ENCODE measurements at places on chromosomes 4 and X. TPM values are rescaled to one million over a fixed set of nuclear protein-coding genes. Genes with fewer than 3 reads are reported as not detected.
A peak's percentile ranks its signal among the peaks of the same experiment; 100 is the strongest.

The ZNF81 gene
- total RNA-seq, result 6.8 TPM

The CLIC2 gene
- 13.6 TPM for total RNA-seq

The CLGN gene
- total RNA-seq, result 53.7 TPM

GRCh38 chr4:185165605-185166063, 22.6 kb downstream of the SLC25A4 start:
- DNase-seq, result no peak

GRCh38 chrX:129748305-129748704, 9.5 kb downstream of the XPNPEP2 start:
- peak; percentile 18 for DNase-seq

DNA sequence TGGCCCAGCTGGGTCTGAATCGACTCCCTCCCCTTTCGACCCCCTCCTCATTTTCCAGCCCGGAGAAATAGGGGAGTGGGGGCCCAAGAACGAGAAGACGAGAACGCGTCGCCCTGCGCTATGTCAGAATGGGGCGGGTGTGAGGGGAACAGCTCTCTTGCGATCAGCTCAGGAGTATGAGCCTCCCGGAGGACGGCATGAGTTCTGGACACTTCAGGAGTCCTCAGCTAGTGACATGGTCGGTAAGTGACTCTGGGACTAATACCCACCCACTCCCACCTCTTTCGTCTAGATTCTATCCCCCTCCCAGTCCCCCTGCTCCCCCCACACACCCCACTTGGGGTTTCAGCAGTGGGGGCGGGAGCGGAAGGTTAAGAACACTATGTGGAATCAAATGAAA, 944 bp downstream of the KLF8 start:
- DNase-seq, result peak; percentile 32

DNA sequence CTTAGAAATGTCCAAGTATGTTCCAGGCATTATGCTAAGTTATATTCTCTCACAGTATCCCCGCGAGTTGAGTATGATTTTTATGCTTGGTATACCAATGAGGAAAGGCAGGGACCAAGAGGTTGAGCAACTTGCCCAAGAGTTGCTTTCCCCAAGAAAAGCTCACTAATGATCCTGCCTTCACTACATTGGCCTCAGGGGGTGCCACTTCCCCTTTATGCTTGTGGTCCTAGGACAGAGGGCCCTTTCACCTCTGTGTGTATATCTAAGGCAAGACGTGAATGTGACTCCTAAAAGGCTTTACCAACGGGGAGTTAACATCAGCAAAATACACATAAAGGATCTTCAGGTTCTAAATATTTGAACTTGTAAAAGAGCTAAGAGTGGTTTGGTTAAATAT, 164.4 kb upstream of the CPEB2 start:
- DNase-seq, result no peak

GRCh38 chr4:107243141-107243781, 207.1 kb upstream of the DKK2 start:
- DNase-seq, result no peak

The GAGE13 gene
- total RNA-seq, result not detected

DNA sequence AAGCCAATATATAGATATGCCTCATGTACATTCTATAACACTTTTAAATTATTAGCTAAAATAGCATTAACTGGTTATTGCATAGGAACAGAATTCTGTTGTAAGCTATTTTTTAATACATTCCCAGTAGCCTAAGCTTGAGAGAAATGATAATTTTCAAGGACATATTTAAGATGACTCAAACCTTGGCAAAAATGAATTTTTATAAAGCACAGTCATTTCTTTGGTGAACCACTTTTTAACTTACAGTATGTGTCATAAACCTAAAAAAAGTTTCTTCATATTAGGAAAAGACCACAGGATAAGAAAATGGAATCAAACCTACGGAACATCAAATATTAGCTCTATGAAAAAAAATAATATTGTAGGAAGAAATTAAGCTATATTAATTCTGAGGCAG, 986.3 kb downstream of the STIM2 start:
- no peak for DNase-seq

The CDS1 gene
- 1.2 TPM for total RNA-seq

GRCh38 chr4:108141213-108141950, 27.4 kb downstream of the LEF1 start:
- no peak for DNase-seq

The TMPRSS11B gene
- total RNA-seq, result not detected

The OPN1MW gene
- not detected for total RNA-seq

DNA sequence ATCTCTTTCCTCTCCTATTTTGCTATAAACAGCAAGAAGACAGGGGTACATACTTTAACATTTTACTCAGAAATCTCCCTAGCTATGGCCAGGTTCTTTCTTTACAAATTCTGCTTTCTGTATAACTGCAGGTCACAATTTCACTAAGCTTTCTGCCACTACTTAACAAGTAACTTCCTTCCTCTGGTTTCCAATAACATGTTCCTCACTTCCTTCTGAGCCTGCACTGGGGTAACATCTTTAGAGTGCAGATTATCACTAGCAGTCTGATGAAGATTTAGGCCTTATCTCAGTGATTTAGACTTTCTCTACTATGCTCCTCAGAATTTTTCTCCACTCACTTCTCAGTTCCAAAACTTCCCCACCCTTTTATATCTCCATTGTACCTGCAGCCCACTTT, 1930.5 kb upstream of the AGA start:
- no peak for DNase-seq

The RAB40AL gene
- not detected for total RNA-seq

DNA sequence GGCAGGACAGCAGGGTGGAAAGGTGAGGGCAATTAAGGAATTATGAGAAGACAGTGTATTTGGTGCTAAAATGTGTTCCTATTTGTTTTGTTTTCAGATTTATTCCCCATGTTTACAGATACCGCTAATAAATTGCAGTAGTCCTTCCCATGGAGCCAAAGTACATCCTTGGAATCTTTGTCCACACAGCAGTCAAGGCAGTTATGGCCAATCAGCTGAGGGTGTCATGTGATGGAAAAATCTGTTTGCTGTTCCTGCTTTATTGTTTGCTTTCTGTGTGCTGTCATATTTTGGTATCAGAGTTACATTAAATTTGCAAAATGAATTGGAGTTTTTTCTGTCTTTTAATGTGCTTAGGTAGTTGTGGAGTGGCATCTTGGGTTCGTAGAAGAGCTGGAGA, 10.5 kb downstream of the TRO start:
- no peak for DNase-seq

GRCh38 chr4:154399259-154399974, 92.2 kb downstream of the DCHS2 start:
- no peak for DNase-seq

DNA sequence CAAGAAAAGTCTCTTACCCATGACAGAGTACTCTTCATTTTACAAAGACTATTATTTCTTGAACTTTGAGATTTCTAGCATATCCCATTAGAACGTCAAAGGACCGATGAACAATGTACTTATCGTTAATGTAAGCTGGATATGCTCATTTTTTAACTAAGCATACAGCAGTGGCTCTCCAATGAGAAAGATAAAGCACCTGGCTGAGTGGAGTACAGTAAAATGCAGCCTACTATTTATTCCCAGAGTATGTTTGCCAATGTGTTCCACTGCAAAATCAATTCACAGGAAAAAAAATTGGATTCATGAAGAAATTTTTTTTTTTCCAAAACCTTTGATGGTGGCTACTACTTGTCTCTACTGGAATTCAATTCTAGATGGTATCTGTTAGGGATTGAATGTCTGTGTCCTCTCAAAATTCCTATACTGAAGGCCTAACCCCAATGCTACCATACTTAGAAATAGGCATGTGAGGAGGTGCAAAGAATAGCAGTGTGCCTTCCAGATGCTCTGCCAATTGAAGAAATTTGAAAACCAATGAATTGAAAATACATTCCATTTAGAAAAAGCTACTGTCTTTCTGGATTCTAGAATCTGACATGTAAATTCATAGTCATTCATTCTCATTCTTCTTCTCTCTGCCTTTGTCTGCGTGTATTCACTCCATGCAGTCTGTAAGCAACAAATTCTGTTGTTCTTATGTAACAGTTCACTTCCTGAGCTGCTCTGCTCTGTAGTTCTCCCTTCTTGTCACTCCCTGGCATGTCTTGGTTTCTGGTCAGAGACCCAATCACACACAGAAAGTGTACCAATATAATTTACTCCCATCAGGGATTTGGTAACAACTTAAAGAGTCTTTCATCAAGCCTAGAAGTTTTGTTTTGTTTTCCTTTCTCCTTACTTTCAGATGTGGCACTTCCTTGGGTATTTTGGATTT, 61.4 kb downstream of the PAPSS1 start:
- DNase-seq, result no peak

DNA sequence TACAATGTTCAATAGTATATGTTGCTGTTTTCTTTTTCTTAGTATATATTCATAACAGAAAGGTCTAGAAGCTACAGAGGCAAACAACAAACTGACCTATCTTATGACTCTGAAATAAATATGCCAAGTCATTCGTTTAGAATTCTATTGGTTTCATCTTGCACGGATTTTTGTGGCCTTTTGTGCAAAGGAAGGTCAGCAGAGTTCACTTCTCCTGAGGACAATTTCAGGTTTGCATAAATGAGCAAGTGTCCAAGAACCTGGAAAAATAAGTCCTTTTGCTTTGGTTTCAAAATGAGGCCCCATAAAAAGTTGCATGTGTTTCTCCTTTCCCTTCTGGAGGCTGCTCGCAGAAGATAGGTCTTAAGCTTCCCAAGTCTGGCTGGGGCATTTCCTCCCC, 156.9 kb downstream of the APBB2 start:
- DNase-seq, result no peak

DNA sequence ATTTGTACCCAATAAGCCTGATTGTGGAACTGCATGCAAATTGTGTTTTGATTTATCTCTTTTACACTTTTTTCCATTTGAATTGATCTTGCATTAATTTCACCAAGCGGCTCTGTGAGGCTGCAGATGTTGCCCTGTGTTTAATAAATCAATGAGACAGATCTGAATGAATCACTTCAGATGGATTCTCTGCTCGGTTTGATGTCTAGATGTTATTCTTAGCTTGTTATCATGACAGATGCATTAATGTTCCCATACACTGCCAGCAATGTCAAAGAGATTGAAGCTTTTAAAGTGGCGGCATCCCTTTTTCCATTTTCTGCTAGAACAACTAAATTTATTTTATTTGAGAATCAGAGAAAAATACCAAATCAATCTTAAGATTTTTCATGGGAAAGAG, 6.3 kb downstream of the DACH2 start:
- DNase-seq, result no peak

The PABPC1L2A gene
- total RNA-seq, result not detected

DNA sequence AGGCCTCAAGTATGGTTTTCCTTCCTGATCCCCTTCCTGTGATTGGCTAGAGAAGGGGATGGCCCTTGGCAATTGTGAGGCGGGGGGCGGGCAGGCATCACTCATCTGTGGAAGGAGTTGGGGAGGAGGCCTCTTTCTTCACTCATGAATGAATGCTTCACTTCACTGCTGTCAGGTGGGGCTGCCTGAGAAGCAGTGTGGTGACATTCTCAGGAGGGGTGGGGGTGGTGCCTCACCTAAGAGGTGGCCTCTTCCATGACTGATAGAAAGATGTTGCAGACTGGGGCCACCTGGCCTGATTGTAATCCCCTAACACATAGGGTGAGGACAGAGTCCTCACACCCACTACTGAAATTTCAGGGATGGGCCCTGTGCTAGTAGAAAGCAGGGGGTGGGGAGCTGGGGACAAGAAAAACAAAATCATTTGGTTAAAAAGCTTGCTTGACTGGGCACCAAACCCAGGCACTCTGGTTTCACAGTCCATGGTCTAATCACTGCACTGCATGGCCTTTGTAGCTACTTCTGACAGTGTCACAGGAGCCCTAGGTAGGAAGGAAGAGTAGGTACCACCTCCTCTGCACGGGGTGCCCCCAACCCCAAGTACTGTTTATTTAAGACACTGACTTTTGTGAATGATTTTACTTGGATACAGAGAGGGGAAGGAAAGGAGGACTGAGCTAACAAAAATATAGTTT, 5.6 kb upstream of the HOPX start:
- no peak for DNase-seq

DNA sequence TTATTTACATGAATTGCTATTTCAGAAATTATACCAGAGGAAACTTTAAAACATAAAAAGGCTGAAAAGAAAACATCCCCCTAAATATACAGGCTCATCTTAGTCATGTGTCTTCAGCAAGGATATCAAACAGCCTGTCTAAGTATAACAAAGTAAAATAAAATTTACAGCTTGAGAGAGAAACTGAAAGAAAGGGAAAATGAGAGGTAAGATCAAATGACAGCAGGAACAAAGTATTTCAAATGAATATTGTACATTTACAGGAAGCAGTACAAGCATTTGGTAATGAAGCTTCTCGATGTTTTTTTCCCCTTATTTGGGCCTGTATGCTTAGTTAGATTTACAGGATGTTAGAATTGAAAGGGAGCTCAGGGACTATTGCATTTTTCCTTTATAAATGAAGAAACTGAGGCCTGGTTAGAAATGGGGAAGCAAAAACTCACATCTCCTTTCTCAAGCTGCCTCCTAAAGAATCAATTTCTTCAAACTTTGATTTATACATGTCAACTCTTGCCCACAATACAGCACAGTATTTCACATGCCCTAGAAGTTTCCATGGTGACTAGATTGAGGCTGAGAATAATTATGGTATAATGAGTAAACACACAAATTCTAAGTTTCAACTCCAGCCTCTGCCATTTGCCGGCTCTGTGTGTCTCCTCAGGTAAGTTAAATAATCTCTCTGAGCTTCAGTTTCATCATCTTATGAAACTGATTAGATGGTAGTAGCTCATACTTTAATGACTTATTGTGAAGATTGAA, 29.3 kb downstream of the DAPP1 start:
- DNase-seq, result no peak

DNA sequence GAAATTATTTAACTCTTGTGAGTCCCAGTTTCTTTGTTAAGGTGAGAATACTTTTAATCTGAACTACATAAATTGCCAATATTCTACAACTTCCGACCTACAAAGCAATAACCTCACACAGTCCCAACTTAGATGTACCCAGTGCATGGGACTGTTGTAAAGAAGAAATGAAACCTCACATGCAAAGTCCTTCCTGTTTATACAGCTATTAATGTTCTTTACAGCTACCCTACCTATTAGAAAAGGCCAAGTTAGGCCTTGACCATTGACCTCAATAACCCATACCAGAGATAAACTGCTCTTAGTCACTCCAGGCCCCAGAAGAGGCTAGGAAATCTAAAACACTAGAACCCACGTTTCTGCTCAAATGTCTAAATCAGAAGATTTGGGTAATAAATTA, 920.1 kb upstream of the TENM3 start:
- no peak for DNase-seq

DNA sequence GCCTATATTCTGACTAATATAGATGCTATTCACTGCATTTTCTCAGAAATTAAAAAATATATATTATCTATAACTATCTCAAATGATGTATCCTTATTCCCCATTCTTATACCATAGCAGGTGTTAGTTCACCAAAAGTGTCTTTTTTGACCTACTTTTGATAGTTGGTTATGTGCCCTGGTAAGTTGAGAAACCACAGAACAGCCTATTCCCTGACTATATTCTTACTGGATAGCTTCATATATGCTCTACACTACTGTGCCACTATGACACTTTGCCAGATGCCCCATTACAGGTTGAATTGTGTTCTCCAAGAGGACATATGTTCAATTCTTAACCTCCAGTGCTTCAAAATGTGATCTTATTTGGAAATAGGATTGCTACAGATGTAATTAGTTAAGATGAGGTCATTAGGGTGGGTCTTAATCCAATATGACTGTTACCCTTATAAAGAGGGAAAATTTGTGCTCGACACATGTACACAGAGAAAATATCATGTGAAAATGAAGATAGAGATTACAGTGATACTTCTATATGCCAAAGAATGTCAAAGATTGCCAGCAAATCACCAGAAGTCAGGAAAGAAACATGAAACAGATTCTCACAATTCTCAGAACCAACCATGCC, 76.1 kb downstream of the LRBA start:
- no peak for DNase-seq

The CFI gene
- 52.0 TPM for total RNA-seq

The ZMAT1 gene
- 7.3 TPM for total RNA-seq

- DNase-seq, result no peak
Measured at GRCh38 chr4:183318656-183319055, 1.4 kb downstream of the CLDN22 start.

All from heart left ventricle (tissue), 16 donors.